GM12865 (cell line): ENCODE measurements at places on chromosomes 2 and 18.

GRCh38 chr2:96715658-96716057 lies 24.2 kb downstream of the LMAN2L start:
- no peak for DNase-seq

DNA sequence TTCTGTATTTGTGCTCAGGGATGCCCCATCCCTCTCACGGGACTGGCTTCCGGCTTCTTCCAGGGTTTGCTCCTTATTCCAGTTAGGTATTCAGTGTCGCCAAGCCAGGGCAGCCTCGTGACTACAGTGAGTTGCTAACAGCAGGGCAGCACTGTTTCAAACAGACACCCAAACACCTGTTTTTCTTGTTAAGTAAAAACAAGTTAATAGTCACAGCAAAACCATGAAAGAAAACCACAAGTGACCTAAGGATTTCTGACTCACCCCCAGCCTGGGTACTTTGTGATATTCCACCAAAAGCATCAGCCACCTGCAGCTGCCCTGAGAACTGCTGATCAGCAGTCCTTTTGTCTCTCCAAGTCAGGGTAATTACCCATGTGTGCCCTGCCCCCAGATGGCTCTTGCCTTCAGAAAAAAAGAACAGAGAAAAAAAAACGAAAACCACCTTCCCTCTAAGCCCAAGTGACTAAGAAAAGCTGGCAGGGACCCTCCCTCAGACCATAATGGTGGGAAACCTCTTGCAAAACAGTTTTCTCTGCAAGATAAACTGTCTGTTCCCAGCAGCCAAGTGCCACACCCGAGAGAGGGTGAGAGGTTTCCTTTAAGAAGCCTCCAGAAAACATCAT lies 178.2 kb downstream of the ANAPC1 start:
- peak; percentile 91 for DNase-seq

DNA sequence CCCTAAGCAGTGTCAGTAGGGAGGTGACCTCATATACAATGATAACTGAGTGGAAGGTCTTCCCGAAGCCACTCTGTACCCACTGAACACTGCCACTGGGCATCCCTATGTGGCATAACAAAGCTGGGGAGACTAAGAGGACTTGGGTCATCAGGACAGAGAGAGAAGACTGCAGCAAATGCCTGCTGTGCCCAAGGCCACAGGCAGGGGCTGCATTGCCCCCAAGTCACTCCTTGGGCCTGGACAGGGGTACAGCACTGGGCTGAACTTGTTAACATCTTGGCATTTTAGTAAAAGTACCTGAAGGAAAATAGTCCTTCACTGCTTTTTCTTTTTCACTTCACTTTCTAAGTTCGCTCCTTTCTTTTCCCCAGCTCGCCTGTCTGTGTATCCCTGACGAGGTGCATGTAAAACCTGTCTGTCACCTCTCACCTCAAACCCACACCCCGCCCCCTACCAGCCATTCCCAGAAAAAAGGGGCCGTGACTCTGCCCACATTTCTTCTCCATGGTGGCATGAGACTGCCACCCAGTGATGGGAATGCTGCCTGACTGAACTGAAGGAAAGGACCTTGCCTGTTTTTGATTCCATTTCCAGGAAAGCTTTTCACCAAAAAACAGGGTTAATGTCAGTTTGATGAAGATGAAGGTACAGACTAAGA lies 62.9 kb downstream of the MTHFD2 start:
- no peak for DNase-seq

- DNase-seq = no peak
Observed at GRCh38 chr18:71850602-71851001, 693.5 kb downstream of the CBLN2 start.

GRCh38 chr18:74064510-74064909 lies 83.1 kb downstream of the FBXO15 start:
- peak; percentile 3 for DNase-seq

GRCh38 chr18:4417714-4418113 lies 37.4 kb downstream of the DLGAP1 start:
- DNase-seq = no peak

DNA sequence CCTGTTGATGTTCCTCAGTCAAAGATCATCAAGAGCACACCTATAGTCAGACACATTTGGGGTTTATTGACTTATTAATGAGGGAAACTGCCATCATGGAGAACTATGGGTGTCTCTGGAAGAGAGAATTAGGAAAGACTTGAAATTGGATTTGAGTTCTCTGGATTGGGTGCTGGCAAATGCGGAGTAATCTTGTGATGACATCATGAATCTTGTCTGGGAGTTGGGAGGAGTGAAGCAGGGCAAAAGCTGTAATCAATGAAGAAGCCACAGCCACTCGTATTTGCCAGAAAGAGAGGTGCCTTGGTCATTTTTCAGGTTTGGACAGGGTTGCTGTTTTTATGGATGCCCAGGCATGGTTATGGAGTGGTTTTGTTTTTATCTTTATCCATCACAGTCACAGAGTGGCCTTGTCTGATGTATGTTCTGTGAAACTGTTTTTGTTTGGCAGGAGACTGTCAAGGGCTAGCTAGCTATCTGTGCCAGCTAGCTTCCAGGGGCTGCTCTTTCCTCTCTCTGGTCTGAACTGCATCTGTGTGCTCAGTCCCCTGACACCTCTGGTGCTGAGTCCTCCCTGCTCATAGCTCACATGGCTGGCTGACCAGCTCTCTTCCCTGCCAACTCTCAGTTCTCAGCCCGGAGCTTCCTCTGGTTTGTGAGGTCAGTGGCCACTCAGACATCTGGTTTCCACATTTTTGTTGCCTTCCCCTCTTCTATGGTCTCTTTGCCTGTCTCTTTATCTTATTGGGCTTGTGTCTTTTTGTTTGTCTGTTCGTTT lies 193.4 kb upstream of the RMP24 start:
- DNase-seq = no peak
